ENCODE measurements at places on chromosomes 5 and 9.

GRCh38 chr5:112025757-112026156 is 268.8 kb upstream of the NREP start:
- no peak for DNase-seq

DNA sequence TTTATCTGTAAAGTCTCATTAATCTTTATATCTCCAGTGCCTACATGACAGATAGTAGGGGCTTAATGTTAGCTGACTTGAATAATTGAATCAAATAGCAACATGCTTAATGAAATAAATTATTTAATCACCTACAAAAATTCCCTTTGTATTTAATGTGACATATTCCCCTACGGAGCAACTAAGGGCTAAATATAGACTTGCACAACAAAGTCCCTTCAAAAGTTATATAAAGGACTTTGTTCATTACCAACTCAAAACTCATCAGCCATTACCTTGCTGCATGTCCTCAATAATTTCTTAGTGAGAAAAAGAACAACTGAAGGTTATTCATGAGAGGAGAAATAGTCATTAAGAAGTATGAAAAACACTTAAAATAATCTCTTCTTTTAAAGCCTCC is 424.6 kb downstream of the HCN1 start:
- DNase-seq, result no peak

GRCh38 chr5:154714266-154714986 is 40.8 kb upstream of the LARP1 start:
- peak; percentile 42 for DNase-seq

GRCh38 chr5:127001621-127002296 is 28.6 kb downstream of the MARCHF3 start:
- peak; percentile 96 for DNase-seq

GRCh38 chr9:21852754-21853153 is 50.3 kb downstream of the MTAP start:
- no peak for DNase-seq

DNA sequence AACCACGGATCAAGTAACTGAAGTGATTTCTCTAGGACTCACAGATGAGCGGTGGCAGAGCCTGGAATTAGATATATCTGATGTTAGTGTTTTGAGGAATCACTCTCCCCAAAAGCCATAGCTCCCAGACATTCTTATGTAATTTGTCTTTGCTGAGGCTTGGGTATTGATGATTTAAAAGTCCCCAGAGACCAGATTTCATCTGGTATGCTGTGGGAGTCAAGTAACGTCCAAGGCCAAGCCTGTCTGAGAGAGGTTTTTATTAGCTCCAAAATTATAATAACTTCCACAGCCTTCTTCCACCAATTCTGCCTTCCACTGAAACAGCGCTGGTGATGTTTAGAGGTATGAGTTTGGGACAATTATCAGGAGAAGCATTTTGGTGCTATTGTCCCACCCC is 21.3 kb upstream of the KCNIP1 start:
- DNase-seq, result peak; percentile 60

DNA sequence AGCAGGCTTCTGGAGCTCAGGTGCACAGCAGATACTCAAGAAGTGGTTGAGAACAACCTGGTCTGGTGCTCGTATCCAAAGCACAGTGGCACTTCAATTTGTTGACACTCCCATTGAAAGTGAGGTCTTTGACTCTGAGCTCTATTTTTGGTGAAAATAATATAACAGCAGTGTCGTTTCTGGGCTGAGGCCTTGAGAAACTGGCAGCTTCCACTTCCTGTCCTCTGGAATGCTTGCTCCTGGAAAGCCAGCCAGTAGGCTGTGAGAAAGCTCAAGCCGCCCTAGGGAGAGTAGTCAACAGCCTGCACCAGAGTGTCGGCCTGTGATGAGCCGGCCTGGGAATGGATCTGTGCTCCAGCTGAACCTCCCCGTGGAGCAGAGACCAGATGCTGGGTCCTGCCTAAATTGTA is 6.8 kb upstream of the SUSD3 start:
- DNase-seq, result peak; percentile 40

- no peak for DNase-seq
These were observed 146.6 kb upstream of the SLC24A2 start for GRCh38 chr9:19935422-19935821.

DNA sequence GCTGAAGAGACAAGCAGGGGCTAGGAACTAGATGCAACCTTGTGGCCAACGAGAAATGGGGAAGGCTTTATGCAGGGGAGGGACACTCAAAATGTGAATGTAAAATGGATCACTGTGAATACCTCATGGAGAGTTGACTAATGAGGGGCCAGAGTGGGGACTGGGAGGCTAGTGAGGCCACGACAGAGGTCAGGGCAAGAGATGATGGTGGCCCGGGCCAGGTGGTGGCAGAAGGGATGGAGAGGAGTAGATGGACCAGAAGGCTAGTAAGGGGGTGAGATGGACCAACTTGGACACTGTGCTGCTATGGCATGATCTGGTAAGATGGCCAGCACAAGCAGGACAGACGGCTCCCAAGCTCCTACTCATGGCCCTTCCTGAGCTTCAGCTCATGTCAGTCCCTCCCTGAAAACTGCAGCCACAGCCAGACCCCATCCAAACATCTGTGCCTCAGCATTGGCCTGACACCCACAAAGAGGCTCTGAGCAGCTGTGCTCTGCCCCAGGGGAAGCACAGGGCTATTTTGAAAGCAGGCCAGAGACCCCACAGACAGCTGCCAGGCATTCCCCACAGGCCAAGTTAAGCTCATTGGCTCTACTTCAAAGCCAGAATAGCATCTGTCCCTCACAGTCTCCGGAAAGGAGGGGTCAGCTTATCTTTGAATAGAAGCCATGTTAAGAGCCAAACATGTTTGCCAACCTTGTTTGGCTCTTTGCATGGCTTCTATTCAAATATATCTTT is 22.1 kb downstream of the P4HA2 start:
- peak; percentile 42 for DNase-seq

DNA sequence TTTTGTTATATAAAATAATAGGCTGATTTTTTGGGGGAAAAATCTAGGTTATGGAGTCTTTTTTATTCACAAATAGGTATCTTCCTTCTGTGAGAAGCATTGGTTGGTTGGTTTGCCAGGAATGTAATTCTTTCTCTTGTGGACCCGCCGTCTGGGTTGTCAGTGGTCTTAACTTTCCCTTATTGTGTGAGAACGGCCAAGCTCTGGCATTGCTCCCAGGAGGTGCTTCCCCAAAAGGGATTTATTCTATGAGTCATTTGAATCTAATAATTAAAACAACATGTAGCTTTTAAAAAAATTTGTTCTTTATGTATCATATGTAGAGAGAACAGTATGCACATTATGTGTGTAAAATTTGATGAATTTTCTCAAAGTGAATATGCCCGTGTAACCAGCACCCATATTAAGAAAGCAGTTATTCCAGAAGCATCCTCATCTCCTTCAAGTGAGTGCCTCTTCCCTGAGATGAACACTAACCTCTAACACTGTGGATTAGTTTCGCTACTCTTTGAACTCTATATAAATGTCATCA is 114.4 kb downstream of the MAST4 start:
- peak; percentile 96 for DNase-seq

GRCh38 chr5:96150007-96150406 is 188.4 kb upstream of the ELL2 start:
- no peak for DNase-seq

DNA sequence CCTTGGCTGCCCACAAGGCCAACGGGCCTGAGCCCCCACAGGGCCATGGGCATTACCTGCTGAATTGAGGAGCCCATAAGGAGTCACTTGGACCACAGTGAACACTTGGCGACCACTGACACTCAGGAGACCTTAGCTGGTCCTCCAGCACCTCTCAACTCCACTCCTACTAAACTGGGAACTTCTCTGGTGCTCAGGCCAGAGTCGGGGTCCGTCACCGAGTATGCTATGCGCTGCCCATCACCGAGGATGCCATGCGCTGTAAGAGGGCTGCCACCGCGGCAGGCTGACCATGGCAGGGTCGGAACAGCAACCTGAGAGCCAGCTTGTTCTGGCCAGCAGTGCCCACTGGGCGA is 600 bp upstream of the SQSTM1 start:
- no peak for DNase-seq

- DNase-seq, result no peak
These were observed 118.6 kb downstream of the SPEF2 start for GRCh38 chr5:35736280-35736679.

- DNase-seq, result no peak
These were observed 92.9 kb downstream of the LRRC70 start for GRCh38 chr5:62671479-62671878.

DNA sequence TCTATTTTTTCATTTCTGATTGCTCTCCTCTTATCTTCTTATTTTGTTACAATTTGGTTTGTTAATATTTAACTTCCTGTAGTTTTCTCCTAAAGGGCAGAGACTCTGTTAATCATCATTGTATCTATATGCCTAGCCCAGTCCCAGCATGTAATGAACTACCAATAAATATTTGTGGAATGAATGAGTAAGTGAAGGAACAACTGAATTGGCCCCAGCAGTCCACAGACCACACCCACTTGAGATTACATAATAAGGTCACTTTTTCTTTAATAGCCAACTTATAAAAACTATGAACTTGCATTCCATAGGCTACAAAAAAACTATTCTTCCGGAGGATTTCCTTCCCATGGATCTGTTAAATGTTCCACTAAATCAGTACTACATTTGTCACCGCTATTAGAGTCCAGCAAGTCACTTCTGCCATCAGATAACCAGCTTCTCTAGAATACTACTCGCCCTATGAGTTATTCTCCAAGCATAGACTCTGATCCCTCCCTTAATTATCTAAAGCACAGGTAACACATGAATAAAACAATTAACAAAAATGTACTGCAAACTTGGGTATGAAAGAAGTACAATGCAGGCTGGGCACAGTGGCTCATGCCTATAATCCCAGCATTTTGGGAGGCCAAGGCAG is 27.5 kb upstream of the TNPO1 start:
- peak; percentile 25 for DNase-seq

- no peak for DNase-seq
These were observed 48.4 kb upstream of the FABP6 start for GRCh38 chr5:160180931-160181330.

- no peak for DNase-seq
These were observed 55.6 kb downstream of the CSNK1A1 start for GRCh38 chr5:149495673-149496072.

DNA sequence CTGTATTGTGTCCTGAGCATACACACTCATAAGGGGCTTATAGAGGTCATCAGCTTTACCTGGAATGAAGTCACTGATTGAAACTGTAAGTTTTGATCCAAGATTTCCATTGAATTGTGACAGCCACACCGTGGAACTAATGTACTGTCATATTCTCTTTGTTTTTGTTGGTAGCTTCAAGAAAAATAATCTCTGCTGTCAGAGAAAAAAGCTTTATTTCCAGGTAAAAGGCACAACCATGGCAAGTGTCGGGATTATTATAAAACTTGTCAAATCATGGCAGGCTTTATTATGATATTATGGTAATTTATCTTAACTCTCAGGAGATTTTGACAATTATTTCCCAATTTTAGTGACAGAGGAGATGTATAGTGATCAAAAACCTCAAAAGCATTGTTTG is 191.2 kb downstream of the FAM170A start:
- DNase-seq, result no peak

DNA sequence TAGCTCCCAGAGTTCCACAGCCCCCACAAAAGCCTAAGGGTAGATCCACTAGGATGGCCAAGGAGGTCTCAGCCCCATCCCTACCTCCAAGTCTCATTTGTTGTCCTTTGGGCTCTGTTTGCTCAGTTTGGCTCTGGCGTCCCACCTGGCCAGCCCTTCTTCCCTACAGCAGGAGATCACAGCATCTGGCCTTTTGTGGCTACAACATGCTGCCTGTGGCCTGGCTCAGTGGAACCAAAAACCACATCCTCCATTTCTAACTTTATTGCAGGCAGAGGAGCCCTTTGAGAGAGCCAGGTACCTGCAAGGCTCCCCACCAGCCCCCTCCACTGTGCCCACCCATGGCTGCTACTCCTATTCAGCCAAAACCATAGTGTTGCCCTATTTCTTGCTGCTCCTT is 11.4 kb downstream of the JADE2 start:
- no peak for DNase-seq

GRCh38 chr5:160507221-160507721 is 85.6 kb downstream of the PTTG1 start:
- DNase-seq, result peak; percentile 77

GRCh38 chr9:72422214-72422613 is 57.2 kb upstream of the ZFAND5 start:
- no peak for DNase-seq

DNA sequence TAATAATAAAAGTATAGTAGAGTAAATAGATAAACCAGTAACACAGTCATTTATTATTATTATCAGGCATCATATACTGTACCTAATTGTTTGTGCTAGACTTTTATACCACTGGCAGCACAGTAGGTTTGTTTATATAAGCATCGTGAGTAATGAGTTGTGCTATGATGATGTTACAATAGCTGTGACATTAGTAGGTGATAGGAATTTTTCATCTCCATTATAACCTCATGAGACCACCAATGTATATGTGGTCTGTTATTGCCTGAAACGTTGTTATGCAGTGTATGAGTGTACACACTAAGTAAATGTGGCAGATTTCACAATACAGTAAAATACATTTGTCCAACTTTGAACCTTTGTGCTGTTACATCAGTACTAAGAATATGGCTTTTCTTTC is 72.7 kb upstream of the SPATA31D4 start:
- DNase-seq, result peak; percentile 43

DNA sequence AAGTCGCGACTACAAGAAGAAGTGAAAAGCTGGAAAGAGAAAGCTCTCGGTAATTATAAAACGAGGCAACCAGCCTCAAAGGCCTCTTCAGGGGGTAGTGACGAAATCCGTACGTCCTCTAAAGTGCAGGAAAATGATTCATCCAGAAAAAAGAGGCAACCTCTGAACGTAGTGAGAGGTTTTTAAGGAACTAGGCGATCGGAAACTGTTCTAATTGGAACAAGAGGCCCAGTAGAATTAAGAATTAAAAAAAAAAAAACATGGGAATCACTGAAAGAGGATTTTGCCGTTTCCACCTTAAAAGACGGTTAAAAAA is 1.0 kb downstream of the CSNK1A1 start:
- DNase-seq, result peak; percentile 57

GRCh38 chr5:111158105-111158744 is 66.0 kb upstream of the CAMK4 start:
- peak; percentile 78 for DNase-seq

DNA sequence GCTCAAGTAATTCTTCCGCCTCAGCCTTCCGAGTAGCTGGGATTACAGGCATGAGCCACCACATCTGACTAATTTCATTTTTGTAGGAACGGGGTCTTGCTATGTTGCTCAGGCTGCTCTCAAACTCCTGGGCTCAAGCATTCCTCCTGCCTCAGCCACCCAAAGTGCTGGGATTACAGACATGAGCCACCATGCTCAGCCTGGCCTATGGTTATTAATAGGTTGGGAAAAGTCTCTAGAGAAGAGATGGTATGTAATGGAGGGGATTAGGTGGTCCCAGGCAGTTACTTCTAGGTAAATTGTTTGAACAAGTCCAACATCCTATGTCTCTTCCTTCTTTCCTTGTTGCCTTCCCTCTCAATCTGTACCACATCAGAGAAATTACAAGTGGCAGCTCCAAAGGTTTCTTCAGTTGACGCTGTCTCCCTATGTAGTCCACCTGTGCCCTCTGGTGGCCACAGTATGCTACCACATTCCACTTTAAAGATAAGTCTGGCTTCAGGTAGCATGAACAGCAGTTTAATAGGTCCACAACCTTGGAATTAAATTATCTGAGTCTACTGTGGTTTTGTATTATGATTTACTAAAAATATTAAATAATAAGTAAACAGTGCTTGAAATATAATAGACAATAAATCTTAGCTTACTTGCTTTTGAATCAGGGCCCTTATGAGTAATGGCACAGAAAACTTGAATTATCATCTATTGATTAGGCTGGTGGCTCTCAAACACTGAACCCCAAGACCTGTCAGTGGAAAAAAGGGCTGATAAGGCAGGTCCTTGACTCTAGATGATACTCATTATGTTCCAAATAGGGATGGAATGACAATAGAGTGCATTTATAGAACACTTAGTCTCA is 9.7 kb downstream of the TIGD6 start:
- peak; percentile 70 for DNase-seq

GRCh38 chr9:79572608-79573411 is 1.0 kb downstream of the TLE4 start:
- DNase-seq, result peak; percentile 40

Data from fibroblast of upper back skin (primary cell).